ENCODE measurements at places on chromosomes 3 and 15.
A peak's percentile ranks its signal among the peaks of the same experiment; 100 is the strongest.

GRCh38 chr15:96542130-96542770 is 211.8 kb downstream of the NR2F2 start:
- DNase-seq: no peak

DNA sequence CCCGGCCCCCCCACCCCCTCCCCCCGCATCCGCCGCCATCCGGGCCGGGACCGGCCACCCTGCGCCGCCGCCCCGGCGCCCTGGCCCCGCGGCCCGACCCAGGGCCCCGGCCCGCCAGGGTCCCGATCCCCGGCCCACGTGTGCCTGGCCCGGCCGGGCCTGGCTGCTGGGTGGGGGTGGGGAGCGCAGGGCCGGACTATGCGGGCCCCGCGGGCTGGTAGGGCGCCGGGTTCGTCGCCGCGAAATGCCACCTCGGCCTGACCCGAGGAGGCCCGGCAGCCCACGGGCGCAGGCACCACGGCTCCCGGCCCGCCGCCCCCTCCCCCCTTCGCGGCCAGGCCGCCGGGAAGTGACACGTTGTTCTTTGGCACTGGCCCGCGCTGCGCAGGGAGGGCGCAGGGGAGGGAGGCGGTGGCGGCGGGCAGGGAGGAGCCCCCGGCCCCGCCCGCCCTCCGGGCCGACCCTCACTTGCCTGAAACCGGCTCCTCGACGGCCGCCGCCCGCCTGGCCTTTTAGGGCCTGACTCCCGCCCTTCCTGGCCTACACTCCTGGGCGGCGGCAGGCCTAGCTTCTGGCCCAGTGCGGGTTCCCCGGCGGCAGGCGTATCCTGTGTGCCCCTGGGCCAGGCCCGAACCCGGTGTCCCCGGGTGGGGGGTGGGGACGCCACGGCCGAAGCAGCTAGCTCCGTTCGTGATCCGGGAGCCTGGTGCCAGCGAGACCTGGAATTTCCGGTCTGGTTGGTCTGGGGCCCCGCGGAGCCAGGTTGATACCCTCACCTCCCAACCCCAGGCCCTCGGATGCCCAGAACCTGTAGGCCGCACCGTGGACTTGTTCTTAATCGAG is 515 bp downstream of the EIF4G1 start:
- DNase-seq: peak; percentile 33

DNA sequence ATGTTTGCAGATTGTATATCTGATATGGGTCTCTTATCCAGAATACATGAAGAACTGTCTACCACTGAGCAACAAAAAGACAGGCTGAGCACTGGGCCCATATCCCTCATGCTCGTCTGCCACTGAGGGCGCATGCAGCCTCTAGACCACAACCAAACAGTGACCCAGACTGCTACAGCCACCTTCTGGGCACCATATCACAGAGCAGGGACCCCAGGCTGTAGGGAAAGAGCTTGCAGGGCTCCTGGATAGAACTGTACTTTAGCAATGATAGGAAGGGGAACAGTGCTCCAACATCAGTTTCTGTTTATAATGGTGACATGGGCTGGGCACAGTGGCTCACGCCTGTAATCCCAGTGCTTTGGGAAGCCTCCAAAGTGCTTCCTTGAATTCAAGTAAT is 40.2 kb upstream of the TMEM87A start:
- DNase-seq: no peak

GRCh38 chr3:42699511-42699971 is 3.1 kb downstream of the HHATL start:
- DNase-seq: no peak

DNA sequence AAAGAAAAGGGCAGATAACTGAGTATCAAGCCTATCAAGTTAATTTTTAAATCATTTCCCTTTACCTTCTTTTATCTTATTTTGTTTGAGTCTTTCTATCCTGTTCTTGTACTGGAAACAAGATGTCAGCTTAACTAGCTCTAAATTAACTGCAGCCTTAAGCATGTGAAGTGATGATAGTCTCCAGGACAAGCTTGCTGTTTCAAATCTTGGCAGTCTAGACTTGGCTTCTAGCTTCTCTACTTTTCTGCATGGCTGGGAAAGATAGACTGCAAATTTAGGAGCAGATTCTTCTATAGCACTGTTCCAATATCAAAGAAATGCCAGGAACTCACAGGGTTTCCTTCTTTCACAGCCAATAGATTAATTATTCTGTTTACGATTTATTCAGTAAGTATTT is 1034.4 kb downstream of the TUSC7 start:
- DNase-seq: no peak

DNA sequence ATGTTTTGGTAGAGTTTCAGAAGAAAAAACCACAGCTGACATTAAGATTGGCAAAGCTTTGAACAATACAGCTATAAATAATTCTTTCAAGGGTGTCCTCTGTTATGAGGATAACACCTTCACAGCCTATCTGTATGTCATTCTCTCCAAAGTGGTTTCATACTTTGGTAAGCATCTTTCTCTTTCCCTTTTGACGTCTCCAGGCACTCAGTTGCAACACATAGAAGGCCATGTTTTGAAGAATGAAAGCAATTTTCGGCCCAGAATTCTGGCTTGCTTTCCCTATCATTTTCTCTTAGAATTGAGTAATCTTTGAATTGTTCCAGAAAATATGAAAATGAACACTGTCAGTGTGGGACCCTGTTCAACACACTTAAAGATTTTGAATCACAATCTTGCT is 200.0 kb upstream of the CBLB start:
- no peak for DNase-seq

- no peak for DNase-seq
Measured at GRCh38 chr3:107426223-107426622, 49.0 kb downstream of the CCDC54 start.

DNA sequence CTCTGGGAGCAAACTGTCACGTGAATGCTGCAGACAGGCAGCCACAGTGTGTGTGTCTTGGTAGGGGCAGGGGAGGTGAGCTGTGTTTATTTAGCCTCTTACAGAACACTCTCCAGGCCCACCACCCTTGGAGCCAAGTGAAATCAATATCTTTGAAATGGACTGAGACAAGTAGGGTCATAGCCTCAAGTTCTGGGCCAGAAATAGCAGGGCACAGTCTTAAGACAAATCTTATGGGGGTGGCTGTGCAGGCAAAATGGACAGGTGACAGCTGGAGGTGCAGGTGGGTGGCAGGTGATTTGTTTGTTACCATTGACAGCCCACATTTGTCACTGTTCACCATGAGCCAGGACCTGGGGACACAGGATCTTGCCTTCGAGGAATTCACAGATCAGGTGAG is 93.6 kb upstream of the NMNAT3 start:
- DNase-seq: no peak

- DNase-seq: no peak
Measured at GRCh38 chr3:133588035-133588434, 14.5 kb downstream of the CDV3 start.

GRCh38 chr3:139307072-139307491 is 36.7 kb upstream of the MRPS22 start:
- DNase-seq: no peak

GRCh38 chr3:135650309-135650708 is 315.2 kb upstream of the PPP2R3A start:
- no peak for DNase-seq

GRCh38 chr15:51200792-51201191 is 106.1 kb upstream of the TNFAIP8L3 start:
- DNase-seq: no peak

DNA sequence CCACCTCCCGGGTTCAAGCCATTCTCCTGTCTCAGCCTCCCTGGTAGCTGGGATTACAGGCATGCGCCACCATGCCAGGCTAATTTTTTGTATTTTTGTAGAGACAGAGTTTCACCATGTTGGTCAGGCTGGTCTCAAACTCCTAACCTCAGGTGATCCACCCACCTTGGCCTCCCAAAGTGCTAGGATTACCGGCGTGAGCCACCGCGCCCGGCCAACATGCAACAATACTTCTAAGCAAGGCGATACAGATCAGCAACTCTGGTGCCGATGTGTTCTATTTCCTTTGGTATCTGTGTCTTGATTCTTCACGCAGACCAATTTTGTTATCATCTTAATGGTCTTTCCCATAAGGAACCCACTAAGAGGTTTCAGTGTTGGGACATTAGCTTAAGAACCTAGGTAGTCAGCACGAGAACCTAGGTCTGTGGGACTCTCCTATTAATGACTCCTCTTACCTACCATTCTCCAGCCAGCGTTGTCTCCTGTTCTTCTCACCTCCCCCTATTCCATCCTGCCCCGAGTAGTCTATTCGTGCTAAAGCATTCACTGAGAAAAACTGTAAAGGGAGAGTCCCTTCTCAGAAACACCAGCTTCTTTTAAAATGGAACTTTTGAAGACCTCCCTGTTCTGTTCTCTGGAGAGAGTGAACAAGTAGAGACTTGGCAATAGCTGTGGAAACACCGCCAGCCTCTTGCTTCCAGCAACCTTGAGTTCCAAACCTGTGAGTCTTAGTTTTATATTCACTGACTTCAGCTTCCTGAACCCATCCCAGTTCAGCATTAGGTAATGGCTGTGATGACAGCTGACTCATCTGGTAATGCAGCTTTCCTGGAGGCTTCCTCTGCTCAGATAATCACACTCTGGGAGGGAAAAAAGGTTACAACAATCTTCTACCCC is 61.2 kb downstream of the TSC22D2 start:
- DNase-seq: peak; percentile 15

DNA sequence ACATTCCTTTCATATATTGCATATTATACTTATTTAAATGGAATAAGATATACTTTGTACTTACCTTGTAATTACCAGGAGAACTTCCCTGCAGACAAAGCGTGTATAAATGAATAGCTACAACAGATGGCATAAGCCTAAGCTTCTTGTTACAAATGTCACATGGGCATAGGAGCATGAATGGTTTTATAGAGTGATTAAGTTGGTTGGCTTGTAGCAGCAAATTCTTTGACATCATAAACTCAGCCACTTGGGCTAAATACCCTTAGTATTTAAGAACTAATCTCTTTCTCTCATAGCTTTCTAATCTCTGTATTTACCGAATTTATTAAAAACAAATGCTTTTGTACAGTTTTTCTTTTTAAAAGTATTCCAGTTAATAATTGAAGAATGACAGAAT is at the start of gene UBAP1L:
UBAP1L (minus strand) TSS at position 115 of the 400 bp plus-strand sequence. CDS start 8,985 bp downstream, outside the sequence.
- no peak for DNase-seq

- no peak for DNase-seq
Measured at GRCh38 chr15:47384341-47384740, 333.0 kb upstream of the SEMA6D start.

- no peak for DNase-seq
Measured at GRCh38 chr15:29003191-29003839, 117.5 kb downstream of the APBA2 start.

DNA sequence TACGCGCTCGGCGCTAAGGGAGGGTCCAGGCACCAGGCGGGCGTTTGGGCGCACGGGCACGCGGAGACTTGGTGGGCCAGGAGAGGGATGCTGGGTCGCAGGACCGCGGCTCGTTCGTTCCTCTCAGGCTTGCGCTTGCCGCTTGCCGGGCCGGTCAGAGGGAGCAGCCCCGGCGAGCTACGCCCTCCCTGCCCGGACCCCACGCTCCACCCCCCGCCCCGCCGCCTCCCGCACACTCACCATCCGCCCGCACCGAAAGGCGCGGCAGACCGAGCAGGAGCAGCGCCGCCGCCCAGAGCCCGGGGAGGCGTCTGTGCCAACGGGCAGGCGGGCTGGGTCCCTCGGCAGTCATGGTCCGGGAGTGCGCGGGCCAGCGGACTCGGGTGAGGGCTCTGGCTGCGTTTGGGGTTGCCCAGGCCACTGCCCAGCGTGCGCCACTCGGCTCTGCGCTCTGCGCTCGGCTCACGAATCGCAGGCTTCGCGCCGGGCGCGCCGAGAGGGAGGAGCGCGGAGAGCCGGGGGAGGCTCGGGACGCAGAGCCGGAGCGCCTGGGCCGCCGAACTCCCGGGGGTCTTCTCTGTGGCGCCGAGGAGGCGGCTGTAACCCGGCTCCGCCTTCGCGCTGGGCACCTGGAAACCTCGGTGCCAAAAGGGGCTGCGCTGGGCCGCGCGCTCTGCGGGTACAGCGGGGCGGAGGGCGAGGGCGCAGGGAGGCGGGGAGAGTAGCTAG is at the start of gene SUSD5:
SUSD5 (minus strand) TSS at position 365 of the 729 bp plus-strand sequence; CDS start at position 352, 13 bp downstream.
- peak; percentile 1 for DNase-seq

- DNase-seq: no peak
Measured at GRCh38 chr3:69197455-69197854, 75.1 kb upstream of the LMOD3 start.

- no peak for DNase-seq
Measured at GRCh38 chr15:97521381-97522285, 438.9 kb upstream of the ARRDC4 start.

- DNase-seq: no peak
Measured at GRCh38 chr3:128195369-128195768, 42.1 kb downstream of the EEFSEC start.

GRCh38 chr15:90219421-90220141 is 14.2 kb downstream of the CIB1 start:
- DNase-seq: no peak

- DNase-seq: no peak
Measured at GRCh38 chr3:152051501-152052404, 178.3 kb downstream of the SUCNR1 start.

- DNase-seq: no peak
Measured at GRCh38 chr3:14921811-14922705, 25.3 kb upstream of the NR2C2 start.

GRCh38 chr3:79994397-79994796 is 226.6 kb upstream of the ROBO1 start:
- no peak for DNase-seq

GRCh38 chr15:95994418-95994817 is 336.1 kb upstream of the NR2F2 start:
- no peak for DNase-seq

GRCh38 chr3:77392181-77392580 is 352.3 kb downstream of the ROBO2 start:
- DNase-seq: no peak

DNA sequence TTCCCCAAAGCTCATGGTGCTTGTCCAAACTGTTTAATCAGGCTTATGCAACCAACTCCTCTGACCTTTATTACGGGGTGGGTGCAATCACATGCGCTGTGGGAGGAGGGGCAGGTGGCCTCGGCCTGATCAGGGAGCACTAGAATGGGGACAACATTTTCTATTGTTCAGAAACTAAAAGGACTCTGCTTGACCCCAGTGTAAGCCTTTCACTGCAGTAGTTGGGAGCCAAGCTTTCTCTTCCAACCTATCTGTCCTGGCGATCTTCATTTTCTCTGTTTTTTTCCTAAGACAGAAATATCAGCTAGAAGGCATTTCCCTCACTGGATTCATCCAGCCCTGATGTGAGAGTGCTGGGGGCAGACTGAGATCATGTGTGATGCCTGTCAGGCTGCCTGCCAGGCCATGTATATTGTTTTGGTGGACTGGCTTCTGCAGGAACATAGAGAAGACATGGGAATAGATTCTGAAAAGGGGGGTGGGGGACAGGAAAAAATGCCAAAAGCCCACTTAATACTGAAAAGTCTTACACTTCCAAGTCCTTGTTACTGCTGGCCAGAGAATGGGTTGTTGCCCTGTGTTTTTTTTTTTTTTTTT is 627.0 kb upstream of the TBL1XR1 start:
- DNase-seq: no peak

- no peak for DNase-seq
Measured at GRCh38 chr3:126896968-126897367, 85.9 kb upstream of the PLXNA1 start.

- DNase-seq: no peak
Measured at GRCh38 chr3:165439765-165440164, 243.6 kb upstream of the SLITRK3 start.

- no peak for DNase-seq
Measured at GRCh38 chr3:37474901-37475331, 300.5 kb upstream of the LRRFIP2 start.

- no peak for DNase-seq
Measured at GRCh38 chr15:55823699-55824340, 80.9 kb upstream of the PRTG start.

All from NCI-H510A treated with DMSO at 0.1 percent for 48 hours (cell line).